Spinal cord (tissue), 10 donors: ENCODE measurements at places on chromosomes 6 and 20. TPM values are rescaled to one million over a fixed set of nuclear protein-coding genes. Genes with fewer than 3 reads are reported as not detected.

Gene ADGRF4
- not detected for polyA plus RNA-seq

Gene GID8
- polyA plus RNA-seq, result 46.0 TPM

Gene VGLL2
- 0.71 TPM for polyA plus RNA-seq

Gene SLC22A7
- 2.2 TPM for polyA plus RNA-seq

Gene KIFC1
- polyA plus RNA-seq, result 25.9 TPM

Gene OPN5
- polyA plus RNA-seq, result 1.0 TPM

Gene EBF4
- 91.0 TPM for polyA plus RNA-seq

Gene EDN3
- polyA plus RNA-seq, result 7.7 TPM
